ENCODE measurements at places on chromosomes 2 and 18.

GRCh38 chr2:57878171-57878865, 168.3 kb upstream of the VRK2 start:
- no peak for DNase-seq

- no peak for DNase-seq
Measured at GRCh38 chr2:48411046-48411445, 118.9 kb upstream of the STON1 start.

- no peak for DNase-seq
Measured at GRCh38 chr18:78975699-78976335, 3.8 kb upstream of the SALL3 start.

DNA sequence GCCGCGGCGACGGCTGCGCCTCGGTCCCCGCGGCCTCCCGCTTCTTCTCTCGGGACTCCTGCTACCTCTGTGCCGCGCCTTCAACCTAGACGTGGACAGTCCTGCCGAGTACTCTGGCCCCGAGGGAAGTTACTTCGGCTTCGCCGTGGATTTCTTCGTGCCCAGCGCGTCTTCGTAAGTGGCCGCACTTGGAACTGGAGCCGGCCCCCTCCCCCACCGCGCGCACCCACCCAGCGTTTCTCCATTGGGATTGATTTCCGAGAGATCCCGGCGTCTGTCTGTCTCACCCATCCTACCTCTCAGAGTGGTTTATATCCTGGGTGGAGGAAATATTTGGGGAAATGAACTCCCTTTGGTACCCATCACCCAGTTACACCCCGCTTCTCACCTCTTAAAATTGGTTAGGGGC, 498 bp downstream of the ITGAV start:
- DNase-seq: peak; percentile 12

GRCh38 chr2:166449439-166449838, 44.6 kb downstream of the SCN7A start:
- DNase-seq: no peak

DNA sequence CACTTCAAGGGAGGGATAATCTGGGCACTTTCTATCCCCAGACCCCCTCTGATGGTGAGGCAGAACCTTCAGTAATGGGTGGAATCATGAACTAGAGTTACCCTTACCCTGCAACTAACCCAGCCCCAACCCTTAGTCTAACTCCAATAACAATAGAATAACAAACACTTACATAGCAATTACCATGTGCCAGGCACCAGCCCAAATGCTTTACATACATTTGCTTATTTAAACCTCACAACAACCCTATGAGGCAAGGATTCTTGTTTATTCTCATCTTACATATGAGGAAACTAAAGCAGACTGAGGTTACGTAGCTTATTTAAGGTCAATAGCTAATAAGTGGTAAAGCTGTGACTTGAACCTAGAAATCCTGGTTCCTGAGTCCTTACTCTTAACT, 132.8 kb downstream of the CYP26B1 start:
- DNase-seq: no peak

DNA sequence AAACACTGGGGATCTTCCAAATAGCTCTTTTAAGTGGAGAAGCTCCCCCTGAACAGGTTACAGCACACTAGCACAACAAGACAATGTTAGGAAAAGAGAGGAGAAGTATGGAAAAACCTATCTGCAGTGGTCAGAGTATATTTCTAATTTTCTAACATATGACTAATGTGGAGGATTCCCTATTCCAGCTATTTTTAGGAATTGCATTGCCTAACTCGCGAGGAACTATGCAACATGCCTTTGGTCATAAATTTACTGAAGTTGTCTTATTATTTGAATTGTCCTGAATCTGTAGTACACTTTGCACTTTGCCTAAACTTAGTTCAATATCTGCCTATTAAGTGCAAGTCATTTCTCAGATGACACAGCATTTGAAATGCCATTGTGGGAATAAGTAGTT, 381.4 kb downstream of the CCDC85A start:
- DNase-seq: no peak

DNA sequence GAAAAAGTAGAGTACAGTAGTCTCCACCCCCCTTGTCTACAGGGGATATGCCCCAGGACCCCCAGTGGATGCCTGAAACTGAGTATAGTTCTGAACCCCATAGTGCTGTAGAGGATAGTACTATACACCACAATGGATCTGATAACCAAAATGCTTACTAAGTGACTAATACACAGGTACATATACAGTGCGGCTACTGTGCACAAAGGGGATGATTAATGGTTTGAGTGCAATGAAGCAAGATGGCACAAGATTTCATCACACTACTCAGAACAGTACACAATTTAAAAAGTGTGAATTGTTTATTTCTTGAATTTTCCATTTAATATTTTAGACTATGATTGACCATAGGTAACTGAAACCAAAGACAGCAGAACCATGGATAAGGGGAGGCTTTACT, 446.9 kb upstream of the NRP2 start:
- no peak for DNase-seq

- no peak for DNase-seq
Measured at GRCh38 chr2:45945302-45945717, 293.8 kb downstream of the PRKCE start.

- no peak for DNase-seq
Measured at GRCh38 chr2:144511937-144512336, 8.0 kb downstream of the ZEB2 start.

DNA sequence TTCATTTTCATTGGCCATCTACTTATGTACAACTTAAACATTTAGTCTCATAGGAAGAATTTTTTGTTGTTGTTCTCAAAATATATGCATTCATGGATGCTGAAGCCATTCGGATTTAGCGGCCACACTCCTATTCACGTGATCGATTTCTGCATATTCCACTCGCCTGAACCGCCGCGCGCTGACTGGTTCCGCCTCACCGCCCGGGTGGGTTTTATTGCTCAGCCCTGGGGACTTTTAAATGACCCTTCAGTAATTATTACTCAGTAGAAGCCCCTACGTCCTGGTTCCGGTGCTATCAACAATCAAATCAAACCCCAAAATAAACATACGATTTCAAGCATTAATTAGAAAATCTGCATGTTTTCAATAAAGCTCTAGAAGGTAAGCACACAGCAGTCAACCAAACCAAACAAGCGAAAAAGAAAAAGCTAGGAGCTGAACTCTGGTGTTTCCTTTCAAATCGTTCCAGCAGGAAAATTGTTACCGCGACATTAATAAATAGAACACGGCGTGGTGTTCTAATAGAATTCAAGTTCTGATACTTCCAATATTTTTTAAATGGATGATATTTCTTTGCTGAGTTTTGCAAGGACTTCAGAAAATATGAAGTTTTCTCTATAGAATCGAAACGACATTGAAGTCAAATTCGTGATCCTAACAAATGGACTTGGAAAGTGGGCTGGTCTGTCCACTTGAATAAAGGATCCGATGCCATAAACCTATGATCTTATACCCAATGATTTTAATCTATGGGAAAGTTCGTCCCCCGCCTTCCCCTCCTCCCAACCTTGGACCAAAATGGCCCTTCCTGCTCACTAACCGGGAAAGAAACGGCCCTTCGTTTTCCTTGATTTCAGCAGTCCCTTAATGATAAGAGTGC, 9.3 kb downstream of the PAX3 start:
- DNase-seq: no peak

DNA sequence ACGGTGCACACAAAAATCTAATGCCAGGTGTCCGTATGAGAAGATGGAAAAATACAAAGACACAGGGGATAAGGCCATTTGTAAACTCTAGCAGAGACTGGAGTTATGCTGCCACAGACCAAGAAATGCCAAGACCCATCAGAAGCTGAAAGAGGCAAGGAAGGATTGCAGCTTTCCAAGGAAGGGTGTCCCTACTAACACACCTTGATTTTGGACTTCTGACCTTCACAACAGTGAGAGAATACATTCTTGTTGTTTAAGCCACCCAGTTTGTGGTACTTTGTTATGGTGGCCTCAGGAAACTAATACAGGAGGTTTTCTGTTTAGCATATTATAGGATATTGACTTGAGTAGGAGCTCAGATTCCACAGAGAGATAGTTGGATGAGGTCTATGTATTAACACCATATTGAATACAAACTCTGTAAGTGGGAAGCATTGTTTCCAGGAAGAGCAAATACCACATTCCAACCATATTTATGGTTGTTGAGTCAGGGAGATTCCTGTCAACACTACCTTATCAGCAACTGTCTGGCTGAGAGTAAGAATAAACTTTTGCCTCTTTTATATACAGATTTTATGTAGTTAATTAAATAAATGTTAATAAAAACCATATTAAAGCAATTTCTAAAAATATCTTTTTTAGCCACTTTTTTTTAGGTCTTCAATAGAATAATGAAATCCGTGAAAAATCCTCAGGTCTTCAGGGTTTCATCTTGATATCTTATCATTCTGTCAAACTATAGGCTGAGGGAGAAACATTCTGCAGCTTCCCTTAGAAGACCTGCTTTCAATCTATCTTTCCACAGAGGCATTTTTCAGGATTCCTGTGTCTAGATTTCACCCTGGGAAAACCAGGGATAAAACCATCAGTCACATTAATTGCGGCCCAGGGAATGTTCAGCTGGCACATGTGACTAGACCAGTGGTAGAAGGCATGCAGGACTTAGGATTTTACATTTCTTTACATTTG, 35.4 kb upstream of the HNMT start:
- no peak for DNase-seq

- no peak for DNase-seq
Measured at GRCh38 chr2:30790879-30791278, 16.4 kb downstream of the CAPN13 start.

GRCh38 chr2:44348400-44348799, 12.9 kb downstream of the PREPL start:
- DNase-seq: no peak

DNA sequence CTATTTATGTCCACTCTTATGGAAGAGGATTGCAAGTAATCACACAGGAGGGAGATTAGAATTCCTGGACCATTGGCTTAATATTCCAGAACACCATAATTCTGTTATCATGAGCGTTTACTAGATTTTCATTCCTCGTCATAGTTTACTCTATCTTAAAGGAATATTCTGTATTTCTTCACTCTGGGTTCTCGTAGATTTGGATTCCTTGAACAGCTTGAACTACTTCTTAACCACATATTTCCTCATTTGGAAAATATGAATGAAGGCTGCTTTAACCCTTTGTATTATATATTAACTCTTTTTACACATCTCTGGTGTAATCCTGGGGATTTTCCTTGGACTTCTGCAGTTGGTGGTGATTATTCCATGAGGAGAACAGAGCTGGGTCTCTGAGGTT, 46.3 kb upstream of the CCBE1 start:
- DNase-seq: no peak

GRCh38 chr2:232319803-232320442, 58.6 kb upstream of the ALPP start:
- no peak for DNase-seq

- DNase-seq: no peak
Measured at GRCh38 chr18:79549638-79550000, 130.0 kb upstream of the CTDP1 start.

DNA sequence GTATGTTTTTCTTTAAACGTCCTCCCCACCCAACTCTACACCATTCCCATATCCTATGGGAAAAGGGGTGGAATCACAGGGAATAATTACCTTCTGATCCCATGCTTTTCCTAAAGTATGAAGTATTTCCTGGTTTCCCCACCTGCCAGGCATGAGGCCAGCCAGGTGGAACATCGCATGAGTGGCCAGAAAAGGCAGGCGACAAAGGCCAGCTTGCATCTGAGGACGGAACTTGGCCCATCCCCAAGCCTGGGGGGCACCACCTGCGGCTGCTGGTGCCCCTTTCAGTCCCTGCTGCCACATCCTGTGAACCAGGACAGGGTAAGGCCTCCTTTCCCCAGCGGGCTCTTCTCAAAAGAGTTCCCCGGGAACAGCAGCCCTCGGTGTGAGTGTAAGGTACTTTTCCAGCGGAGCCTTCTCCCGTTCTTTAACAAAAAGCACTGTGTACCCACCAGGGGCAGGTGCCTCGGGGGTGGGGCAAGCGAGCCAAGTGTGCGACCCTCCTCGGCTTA, 1.2 kb upstream of the ERFE start:
- DNase-seq: no peak

DNA sequence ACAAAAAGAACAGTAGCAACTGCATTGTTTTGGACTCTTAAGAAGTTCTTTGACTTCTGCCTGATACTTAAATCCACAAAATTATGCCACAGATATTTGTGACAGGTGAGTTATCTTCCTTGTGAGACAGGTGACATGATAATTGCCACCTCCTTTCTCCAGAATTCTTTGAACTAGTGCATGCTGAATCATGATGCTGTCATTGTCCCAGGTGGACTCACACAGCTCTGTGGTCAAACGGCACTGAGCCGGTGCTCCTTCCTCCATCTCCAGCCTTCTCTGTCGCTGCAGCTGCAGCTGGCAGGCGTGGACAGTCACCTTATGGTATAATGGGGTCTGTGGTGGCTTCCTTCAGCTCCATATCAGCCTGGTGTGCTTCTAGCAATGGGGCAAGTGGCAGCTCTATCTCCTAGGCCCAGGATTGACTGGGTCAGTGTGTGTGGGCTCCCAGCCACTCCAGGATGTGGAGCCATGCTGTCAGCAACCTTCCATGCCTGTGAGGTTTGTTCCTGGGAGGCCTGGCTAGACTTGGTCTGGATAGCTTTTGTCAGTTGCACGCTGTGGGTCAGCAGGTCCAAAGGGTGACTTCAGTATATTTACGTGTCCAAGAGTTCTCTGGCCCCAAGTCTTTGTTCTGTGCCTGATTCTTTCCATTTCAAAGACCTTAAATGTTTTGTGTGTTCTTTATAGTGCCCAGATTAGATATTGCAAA, 15.7 kb downstream of the ARMC9 start:
- DNase-seq: no peak

DNA sequence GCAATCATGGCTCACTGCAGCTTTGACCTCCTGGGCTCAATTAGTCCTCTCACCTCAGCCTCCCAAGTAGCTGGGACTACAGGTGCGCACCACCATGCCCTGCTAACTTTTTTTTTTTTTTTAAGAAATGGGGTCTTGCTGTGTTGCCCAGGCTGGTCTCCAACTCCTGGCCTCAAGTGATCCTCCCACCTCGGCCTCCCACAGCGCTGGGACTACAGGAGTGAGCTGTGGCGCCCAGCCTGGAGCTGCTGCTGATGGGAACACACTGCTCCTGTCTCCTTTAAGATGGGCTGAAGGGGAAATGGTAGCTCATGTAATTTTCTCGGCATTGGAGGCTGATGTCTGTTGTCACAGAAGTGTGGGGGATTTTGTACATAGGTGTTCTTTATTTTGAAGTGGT, 34.9 kb upstream of the ADNP2 start:
- DNase-seq: no peak

- no peak for DNase-seq
Measured at GRCh38 chr2:190986221-190986953, 27.6 kb downstream of the STAT1 start.

GRCh38 chr2:215535125-215535668, 99.3 kb upstream of the FN1 start:
- no peak for DNase-seq

DNA sequence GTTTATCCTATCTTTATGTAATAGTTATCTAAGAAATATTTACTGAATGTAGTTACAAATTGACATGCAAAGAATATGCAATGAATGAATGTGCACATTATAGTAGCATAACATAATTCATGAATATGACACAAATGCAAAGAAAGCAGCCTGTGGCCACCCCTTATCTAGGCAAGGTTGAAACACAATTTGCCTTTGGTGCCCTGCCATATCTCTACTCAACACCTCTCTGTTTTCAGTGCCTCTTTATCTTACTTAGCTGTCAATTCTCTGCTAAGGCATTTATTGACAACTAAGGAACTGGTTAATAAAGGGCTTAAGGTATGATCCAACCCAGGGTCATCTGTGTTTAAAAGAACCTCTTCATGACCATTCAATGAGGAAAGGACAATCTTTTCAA, 18.9 kb downstream of the REV1 start:
- no peak for DNase-seq
